ENCODE measurements at places on chromosomes 3 and 15. TPM values are rescaled to one million over a fixed set of nuclear protein-coding genes. Genes with fewer than 3 reads are reported as not detected.
A peak's percentile ranks its signal among the peaks of the same experiment; 100 is the strongest.

- H3K27me3 ChIP-seq: peaks cover 1% of the 10 kb centered on the region
- H3K4me3 ChIP-seq: no peak overlapping the region
- no peaks in the 10 kb centered on the region for H3K4me1 ChIP-seq
- DNase-seq: no peak
- H3K27ac ChIP-seq: no peak overlapping the region
These were observed 6.9 kb upstream of the ALPK3 start for GRCh38 chr15:84810073-84810840.

DNA sequence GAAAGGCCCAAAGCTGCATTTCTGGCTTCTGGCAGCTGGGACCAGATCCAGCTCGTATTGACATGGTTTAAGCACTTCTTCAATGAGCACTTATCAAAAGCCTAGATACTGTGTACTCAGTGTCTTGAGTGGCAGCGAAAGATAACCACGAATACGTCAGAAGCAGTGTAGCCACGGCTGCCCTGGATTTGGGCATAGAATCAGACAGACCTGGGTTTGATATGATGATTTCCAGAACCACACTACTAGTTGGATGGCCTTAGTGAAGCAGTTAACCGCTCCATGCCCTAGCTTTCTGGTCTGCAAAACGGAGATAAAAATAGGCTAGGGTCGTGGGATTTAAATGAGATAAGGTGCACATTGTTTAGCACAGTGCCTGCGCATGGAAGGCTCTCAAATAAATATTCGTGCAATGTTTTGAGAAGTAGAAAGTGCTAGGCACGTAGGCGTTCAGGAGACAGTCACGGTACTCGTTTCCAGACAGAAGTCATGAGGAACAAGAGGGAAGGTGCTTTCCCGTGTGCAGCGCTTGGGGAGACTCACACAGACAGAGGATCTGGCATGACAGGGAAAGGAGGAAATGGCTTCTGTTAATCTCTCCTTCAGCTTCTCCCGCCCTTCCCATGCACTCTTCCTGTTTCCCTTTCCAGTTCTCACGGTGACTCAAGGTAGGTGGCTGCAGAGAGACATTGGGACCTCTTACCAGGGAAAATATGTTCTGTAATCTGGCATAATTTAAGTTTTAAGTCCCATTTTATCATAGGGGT lies 70.3 kb downstream of the CCNL1 start:
- DNase-seq: peak; percentile 16
- H3K27ac ChIP-seq: peak overlapping the region; percentile 94
- peak overlapping the region; percentile 80 for H3K4me3 ChIP-seq

DNA sequence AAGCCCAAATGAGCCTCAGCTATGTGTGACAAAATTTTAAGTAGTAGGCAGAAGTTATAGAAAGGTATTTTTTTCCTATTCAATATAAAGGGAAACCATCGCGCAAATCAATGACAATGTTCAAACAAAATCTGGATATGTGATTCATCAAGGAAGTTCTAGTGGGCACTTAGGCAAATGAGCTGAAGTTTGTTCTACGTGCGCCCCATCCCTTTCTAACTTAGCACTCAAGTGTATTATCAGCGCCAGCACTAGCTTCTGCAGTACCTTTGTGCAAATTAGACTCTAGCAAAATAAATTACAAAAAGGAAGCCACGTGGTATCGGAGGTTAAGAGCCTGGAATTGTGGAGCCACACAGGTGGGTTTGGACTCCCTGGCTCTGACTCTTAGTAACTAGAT lies 91.1 kb downstream of the TBL1XR1 start:
- no peak for DNase-seq
- peaks cover 5% of the 10 kb centered on the region for H3K36me3 ChIP-seq
- no peak overlapping the region for H3K27ac ChIP-seq
- H3K27me3 ChIP-seq: no peaks in the 10 kb centered on the region
- H3K4me3 ChIP-seq: no peak overlapping the region

GRCh38 chr3:48130321-48130904 lies 57.8 kb downstream of the CDC25A start:
- no peak for DNase-seq
- H3K27me3 ChIP-seq: no peaks in the 10 kb centered on the region
- H3K27ac ChIP-seq: no peak overlapping the region
- H3K4me3 ChIP-seq: no peak overlapping the region
- H3K4me1 ChIP-seq: no peaks in the 10 kb centered on the region

GRCh38 chr3:187186375-187186774 lies 10.9 kb upstream of the RTP1 start:
- H3K36me3 ChIP-seq: peaks cover 4% of the 10 kb centered on the region
- DNase-seq: no peak
- H3K4me1 ChIP-seq: peaks cover 14% of the 10 kb centered on the region
- no peak overlapping the region for H3K4me3 ChIP-seq
- H3K27ac ChIP-seq: no peak overlapping the region

GRCh38 chr15:81031203-81031602 lies 30.5 kb downstream of the TLNRD1 start:
- no peaks in the 10 kb centered on the region for H3K27me3 ChIP-seq
- no peak for DNase-seq
- no peak overlapping the region for H3K4me3 ChIP-seq

DNA sequence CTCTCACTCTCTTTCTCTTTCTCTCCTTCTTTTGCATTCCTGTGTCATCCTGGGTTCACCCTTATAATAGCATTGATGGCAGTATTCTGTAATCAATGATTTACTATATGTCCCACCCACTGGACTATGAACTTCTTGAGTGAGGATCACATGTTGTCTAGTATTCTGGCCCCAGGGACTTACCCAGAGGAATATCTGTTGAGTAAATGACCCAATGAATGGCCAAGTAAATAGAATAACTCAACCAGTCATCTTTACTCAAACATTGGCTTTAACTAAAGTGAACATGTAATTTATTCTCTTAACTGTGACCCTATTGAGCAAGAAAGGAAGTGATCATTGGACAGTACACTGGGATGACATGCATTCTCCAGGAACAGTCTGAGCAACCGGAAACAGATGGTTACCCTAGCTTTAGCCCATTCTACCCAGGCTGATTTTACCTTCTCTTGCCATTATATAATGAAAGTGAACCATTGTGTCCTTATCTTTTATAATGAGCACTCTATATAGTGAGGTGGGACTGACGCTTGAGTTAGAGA lies 94.5 kb upstream of the SOX14 start:
- no peaks in the 10 kb centered on the region for H3K36me3 ChIP-seq
- no peak overlapping the region for H3K27ac ChIP-seq
- no peak overlapping the region for H3K4me3 ChIP-seq
- no peaks in the 10 kb centered on the region for H3K27me3 ChIP-seq
- no peak for DNase-seq

DNA sequence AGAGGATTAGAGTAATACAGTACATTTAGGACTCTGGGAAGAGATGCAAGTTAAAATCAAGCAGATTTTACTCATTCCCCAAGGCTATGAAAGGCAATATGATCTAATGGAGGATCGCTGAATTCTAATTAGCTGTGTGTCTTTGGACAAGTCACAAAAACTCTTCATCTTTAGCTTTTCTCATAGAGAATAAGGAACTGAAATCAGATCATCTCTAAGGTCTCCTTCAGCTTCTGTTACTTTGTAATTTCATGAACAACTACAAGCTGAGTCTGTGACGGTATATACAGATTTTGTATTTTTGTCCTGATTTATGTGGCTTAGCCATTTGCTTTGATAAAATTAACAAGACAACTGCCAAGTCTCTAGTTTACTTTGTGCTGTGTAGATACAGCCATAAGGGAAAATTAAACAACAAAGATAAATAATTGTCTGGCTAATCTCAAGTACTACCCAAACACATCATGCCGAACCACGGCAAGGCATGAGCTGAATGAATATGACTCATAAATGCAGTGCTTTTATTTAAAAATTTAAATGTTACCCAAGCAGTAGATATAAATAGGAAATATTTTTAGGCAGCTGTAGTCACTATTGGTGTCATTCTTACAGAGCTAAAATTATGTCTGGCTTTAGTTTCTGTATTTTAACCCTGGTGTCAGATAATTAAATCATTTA lies 81.5 kb downstream of the GAP43 start:
- no peak overlapping the region for H3K4me3 ChIP-seq
- no peak for DNase-seq
- H3K27me3 ChIP-seq: peaks cover 12% of the 10 kb centered on the region
- no peaks in the 10 kb centered on the region for H3K36me3 ChIP-seq

GRCh38 chr15:63719281-63719680 lies 114.5 kb downstream of the HERC1 start:
- H3K27me3 ChIP-seq: no peaks in the 10 kb centered on the region
- H3K36me3 ChIP-seq: peaks cover 50% of the 10 kb centered on the region

DNA sequence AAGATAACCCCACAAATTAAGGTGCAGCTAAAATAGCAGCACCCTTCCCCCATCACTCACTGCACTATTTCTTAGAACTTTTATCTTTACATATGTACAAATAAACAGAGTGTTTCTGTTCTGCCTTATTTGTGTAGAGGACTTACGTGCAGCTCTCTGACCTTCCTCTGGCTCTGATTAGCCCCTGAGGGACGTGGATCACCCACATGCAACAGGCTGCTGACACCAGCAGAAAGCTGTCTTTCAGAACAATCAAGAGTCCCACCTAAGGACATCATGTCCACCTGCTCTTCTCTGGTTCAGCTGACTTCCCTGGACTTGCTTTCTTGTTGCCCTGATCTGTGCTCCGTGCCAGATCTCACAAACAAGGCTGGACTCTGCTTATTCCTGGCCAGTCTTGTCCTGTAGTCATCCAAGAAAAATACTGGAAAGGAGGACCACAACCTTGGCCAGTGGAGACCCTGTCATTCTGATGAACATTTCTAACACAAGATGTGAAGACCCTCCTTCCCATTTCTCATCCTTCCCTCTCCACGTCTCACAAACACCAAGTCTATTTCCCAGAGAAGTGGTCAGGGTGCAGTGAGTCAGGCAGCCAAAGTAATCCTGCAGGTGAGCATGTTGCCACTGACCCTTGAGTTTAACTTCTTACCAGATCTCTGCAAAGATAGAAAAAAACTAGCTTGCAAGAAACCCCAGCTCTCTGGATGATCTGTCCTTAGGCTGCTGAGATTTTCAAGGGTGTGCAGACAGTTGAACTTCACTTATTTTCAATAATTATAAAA lies 243.6 kb upstream of the ICE2 start:
- H3K4me3 ChIP-seq: no peak overlapping the region
- peaks cover 36% of the 10 kb centered on the region for H3K4me1 ChIP-seq
- no peak for DNase-seq
- no peak overlapping the region for H3K27ac ChIP-seq
- H3K27me3 ChIP-seq: peaks cover 8% of the 10 kb centered on the region

- H3K4me1 ChIP-seq: no peaks in the 10 kb centered on the region
- no peaks in the 10 kb centered on the region for H3K36me3 ChIP-seq
- DNase-seq: no peak
- no peak overlapping the region for H3K27ac ChIP-seq
- H3K27me3 ChIP-seq: no peaks in the 10 kb centered on the region
These were observed 251.3 kb upstream of the NR2E3 start for GRCh38 chr15:71559098-71559497.

DNA sequence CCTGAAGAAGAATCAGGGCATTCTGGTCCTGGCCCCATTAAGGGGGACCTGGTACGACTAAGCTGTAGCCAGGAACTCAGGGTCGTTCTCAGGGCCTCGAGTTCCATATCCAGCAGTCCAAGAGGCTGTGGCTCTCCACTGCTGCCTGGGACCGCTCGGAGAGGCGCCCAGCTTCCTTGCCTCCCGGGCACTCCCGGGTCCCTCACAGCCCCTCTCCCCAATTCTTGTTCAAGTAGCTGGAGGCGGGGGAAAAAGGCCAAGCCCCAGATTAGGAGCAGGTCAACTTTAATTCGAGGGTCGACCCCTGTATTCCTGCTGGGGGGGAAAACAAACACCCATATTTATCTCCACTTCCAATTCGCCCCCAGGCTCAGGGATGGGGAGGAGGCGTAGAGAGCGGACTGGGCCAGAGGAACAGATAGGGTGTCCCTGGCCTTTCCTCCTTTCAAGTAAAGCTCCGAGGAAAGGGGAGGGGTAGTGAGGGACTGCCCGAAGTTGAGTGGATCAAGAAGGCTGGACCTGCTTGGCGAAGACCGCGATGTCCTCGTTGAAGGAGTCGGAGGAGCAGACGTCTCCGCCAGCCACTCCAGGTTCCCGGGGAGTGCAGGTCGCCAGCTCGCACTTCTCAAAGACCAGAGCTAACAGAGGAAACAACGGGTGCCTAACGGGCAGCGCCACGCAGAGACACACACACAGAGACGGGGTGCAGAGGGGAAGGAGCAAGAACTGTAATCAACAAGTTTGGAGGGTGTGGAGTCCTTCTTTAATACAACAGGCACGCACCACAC lies 4.4 kb downstream of the MEIS2 start:
- H3K4me1 ChIP-seq: peaks cover 19% of the 10 kb centered on the region
- no peak for DNase-seq
- no peak overlapping the region for H3K27ac ChIP-seq
- H3K27me3 ChIP-seq: peaks cover 78% of the 10 kb centered on the region
- peaks cover 4% of the 10 kb centered on the region for H3K36me3 ChIP-seq

DNA sequence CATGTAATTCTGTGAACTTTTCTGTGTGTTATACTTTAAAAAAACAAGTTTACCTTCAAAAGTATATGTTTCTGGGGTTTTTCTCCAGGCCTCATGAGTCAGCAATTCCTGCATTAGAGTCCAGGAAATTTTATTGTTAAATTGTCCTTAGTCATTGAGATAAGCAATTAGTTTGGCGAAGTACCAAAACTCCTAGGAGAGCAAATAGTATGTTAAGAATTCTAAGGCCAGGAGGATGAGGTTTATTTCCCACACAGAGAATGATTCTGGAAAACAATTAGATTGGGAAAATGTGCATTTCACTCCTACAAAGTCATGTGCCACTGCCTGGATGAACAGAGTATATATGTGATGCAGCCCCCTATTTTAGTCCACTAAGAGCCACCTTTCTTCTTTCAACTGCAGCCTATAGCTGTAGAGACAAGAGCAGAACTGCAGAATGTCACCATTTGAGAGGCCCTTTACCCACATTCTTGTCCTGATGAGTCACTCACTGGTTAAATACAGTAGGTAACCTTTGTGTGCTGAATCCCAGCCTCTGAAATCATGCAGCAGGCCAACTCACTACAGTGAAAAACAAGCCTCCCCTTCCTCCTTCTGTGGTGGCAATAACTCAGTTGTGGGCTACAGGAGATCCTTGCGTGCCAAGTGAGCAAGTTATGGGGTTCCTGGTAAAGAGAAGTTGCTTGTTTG lies 452.8 kb upstream of the THBS1 start:
- no peaks in the 10 kb centered on the region for H3K36me3 ChIP-seq
- H3K4me3 ChIP-seq: no peak overlapping the region
- DNase-seq: no peak

GRCh38 chr15:62524848-62525247 lies 359.8 kb upstream of the C2CD4B start:
- no peak overlapping the region for H3K4me3 ChIP-seq
- no peak for DNase-seq
- no peaks in the 10 kb centered on the region for H3K36me3 ChIP-seq
- peaks cover 8% of the 10 kb centered on the region for H3K27me3 ChIP-seq
- no peaks in the 10 kb centered on the region for H3K4me1 ChIP-seq
- no peak overlapping the region for H3K27ac ChIP-seq

GRCh38 chr3:193853511-193854219 lies 260.7 kb downstream of the OPA1 start:
- peaks cover 2% of the 10 kb centered on the region for H3K27me3 ChIP-seq
- no peaks in the 10 kb centered on the region for H3K36me3 ChIP-seq
- no peak overlapping the region for H3K4me3 ChIP-seq
- no peaks in the 10 kb centered on the region for H3K4me1 ChIP-seq
- no peak overlapping the region for H3K27ac ChIP-seq
- DNase-seq: no peak

- H3K4me3 ChIP-seq: no peak overlapping the region
- peaks cover 18% of the 10 kb centered on the region for H3K4me1 ChIP-seq
- no peak for DNase-seq
These were observed 7.4 kb downstream of the TBC1D23 start for GRCh38 chr3:100268156-100268555.

KNG1 gene
- not detected for total RNA-seq

SLC9C1 gene
- not detected for total RNA-seq

ALG1L2 gene
- 0.42 TPM for total RNA-seq

SERINC4 gene
- total RNA-seq: 0.37 TPM

PPP4R2 gene
- 76.9 TPM for total RNA-seq

CPNE4 gene
- total RNA-seq: not detected

CHL1 gene
- total RNA-seq: not detected

Measured in activated CD4-positive, alpha-beta T cell treated with anti-CD3 and anti-CD28 coated beads, Interleukin-2, amount 10 ng/mL, durations not matched to agents 7 days and 5 days (primary cell).